ENCODE measurements at places on chromosomes 7 and 10. TPM values are rescaled to one million over a fixed set of nuclear protein-coding genes. Genes with fewer than 3 reads are reported as not detected.
A peak's percentile ranks its signal among the peaks of the same experiment; 100 is the strongest.

Gene HMX2
- polyA plus RNA-seq: 1.6 TPM

Gene ZFAND4
- polyA plus RNA-seq: 14.3 TPM

Gene SLC16A9
- 43.8 TPM for polyA plus RNA-seq

Gene CCDC7
- polyA plus RNA-seq: 3.8 TPM

Gene NME8
- 0.11 TPM for polyA plus RNA-seq

Gene UNCX
- 13.5 TPM for polyA plus RNA-seq

Gene NAT16
- not detected for polyA plus RNA-seq

Gene SOSTDC1
- polyA plus RNA-seq: 42.7 TPM

Gene TLL2
- polyA plus RNA-seq: 1.1 TPM

Gene C1QL3
- polyA plus RNA-seq: 2.0 TPM

GRCh38 chr7:28723336-28723735, 234.8 kb downstream of the TRIL start:
- DNase-seq: no peak

DNA sequence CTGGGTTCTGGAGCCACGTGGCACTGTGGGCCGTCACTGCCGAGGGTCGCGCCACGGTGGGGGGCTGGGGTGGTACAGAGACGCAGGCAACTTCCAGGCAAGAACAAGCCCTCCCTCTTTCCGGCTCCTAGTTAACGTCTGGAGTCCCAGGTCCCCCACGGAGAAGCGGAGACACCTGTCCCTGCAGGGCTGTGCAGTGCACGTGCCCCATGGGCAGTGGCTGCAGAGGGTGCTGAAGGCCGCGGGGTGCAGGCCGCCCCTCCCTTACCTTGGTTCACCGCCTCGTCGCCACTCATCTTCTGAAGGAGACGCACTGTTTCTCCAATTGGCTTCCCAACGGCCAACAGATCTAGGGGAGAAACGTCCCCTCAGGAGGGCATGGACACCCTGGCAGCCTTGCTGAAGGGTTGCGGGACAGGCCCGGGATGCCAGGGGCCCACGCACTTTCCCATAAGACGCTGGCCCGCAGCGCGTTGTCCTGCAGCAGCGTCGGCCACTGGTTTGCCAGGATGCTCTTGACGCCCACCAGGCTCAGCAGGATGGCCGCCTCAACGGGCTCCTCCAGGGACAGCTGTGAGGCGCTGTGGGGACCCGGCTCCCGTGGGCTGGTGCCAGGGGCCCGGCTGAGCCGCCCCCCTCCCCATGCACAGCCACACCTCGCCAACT, 24.3 kb upstream of the NKX6-2 start:
- DNase-seq: no peak

DNA sequence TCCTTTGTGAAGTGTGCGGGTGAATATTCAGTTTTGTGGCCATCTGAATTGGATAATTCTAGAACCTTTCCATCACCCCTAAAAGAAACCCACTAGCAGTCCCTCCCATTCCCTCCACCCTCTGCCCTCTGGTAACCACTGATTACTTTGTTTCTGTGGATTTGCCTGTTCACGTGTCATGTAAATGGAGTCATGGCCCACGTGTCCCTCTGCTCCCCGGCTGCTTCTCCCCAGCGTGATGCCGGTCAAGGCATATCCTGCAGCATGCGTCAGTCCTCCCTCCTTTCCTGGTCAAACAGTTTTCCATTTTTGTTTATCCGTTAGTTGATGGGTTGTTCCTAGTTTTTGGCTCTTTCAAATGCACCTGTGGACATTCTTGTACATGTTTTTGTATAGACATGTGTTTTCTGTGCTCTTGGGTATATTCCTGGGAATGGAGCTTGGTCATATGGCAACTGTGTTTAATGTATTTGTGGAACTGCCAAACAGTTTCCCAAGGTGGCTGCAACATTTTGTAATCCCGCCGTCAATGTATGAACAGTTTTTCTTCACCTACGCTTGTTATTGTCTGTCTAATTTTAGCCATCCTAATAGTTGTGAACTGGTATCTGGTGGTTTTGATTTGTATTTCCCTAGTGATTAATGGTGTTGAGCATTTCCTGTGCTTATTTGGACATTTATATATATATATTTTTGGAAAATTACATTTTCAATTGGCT, 22.4 kb downstream of the PPP2R2D start:
- DNase-seq: no peak

DNA sequence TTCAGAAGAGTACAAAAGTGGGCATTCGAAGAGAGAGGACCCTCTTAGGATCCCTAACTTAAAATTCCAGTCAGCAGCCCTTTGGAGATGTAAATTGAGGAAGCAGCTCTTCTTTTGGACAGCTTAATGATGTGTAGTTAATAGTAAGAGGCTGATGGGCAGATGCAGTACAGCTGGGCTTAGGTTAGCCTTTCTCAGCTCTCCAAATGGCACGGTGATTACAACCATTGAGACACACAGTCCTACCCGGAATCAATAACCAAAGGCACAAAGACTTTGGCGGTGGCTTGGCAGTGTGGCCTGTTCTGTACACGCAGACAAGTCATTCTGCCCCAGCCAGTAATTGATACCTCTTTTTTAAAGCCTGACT, 26.8 kb downstream of the GAD2 start:
- peak; percentile 41 for DNase-seq

- no peak for DNase-seq
These were observed 66.3 kb downstream of the CHST15 start for GRCh38 chr10:124027031-124027611.

DNA sequence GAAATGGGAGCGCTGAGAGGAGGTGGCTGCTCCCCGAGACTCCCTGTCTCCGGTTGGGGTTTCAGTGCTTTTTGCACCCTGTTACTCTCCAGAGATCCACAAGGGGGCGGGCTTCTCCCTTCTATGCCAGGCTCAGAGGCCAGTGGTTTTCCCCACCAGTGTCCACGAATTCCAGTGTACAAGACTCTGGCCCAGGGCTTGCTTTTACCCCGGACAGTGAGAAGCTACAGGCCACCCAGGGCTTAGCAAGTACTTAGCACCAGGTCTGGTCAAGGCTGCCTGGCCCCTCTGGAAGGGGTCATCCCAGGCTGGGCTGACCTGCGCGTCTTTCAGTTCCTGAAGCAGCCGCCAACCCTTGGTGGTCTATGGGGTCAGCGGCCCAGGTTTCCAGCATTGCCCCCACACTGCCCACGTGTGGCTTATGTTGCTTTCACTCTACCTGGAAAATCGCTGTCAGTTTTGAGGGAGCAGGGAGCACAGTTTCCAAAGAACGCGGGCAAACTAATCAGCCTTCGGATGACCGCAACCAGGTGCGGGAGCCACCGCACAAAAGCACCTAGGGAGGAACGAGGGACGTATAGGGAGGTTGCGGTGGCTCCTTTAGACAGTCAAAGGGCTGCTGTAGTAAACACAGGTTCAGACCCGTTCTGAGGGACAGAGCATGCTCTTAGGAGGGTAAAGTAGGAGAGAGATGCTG, 6.8 kb downstream of the CYP26A1 start:
- DNase-seq: no peak

GRCh38 chr7:748446-748845, 21.4 kb upstream of the PRKAR1B start:
- DNase-seq: no peak

DNA sequence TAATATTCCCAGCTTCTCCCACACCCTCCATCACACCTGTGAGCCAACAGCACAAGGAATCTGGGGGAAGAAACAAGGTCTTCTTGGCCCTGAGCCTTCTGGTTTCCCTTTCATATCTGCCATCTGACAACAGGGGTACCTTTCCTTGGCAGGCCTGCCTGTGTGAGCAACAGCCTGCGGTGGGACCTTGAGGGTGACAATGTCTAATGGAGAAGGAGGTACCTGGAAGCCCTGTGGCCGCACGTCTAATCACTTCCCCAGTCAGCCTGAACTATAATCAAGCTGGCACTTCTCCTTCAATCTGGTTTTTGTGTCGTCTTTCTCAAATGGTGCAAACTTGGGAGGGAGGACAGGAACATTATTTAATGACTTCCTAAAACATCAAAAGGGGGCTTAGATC, 41.2 kb downstream of the NRCAM start:
- DNase-seq: no peak

- no peak for DNase-seq
These were observed 80.4 kb downstream of the PPP1R3C start for GRCh38 chr10:91552274-91553095.

DNA sequence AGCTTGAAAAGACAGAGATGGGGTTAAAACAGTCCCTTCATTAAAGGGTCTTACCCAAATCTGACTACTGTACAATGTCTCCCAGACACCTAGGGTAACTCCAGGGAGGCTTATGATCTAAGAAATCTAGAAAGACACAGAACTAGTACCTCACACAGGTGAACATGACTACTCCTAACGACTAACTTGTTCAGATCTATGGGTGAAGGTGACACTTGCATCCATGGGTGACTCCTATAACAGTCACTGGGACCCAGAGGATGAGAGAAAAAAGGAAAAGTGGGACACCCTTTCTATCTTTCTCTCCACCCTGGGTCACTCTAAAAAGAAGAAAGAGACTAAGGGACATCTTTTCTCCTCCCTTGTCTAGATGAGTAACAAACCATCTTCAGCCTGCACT, 19.2 kb downstream of the AKR1C8 start:
- no peak for DNase-seq

GRCh38 chr7:82081644-82082224, 311.9 kb upstream of the HGF start:
- no peak for DNase-seq

DNA sequence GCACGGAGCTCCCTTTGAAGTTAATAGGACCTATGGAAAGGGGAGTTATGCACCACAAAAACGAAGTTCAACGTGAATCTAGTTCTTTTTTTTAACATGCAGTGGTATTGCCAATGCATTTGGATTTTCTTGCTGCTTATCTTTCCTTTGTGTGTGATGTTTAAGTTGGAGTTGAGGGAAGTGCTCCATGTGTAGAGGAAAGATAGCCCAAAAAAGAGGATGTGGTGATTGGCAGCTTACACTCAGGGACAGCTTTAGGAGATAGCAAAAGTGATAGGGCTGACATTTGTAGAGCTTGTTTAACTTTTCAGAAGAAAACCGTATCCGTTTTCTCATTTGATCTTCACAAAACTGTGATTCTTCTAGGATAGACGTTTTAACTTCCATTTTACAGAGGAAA, 101.3 kb downstream of the MDFIC start:
- no peak for DNase-seq

DNA sequence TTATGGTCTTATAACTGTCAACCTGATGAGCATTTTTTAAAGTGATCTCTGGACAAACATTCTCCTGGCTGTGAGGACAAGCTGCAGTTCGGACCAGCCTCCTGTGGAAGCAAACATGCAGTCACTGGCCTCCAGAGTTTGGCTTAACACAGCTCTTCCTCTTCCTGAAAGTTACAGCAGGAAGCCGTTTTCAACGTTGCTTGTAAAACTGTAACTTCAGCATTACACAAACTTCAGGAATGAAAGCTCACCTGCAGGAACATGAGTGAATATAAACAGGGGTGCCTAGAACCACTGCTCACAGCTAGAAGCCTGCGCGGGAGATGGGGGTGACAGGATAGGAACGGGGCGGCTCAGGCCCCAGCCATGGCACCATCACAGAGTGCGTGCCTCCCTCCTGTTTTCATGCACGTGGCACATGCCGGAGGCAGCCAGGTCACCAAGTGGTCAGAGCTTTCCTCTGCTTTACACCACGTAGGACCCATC, 292.9 kb upstream of the PITRM1 start:
- no peak for DNase-seq

- DNase-seq: no peak
These were observed 189.8 kb upstream of the SEMA3A start for GRCh38 chr7:84384417-84384816.

DNA sequence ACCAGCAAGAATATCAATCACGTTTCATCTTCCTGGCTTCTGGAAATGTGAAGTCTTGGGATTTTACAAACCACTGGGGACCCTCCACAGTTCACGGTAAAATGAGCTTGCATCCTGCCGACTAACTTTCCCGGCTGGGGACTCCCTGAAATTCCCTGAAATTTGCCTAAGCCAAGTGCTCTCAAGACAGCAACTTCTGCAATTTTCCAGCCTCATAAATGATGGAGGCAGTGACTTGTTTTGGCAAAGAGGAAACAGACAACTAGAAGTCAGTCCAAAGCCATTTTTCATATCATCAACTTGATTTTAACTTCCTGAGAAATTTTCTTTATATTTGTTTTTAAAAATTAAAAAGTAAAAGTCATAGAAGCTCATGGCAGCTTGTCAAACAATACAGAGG, 212.3 kb downstream of the FANK1 start:
- DNase-seq: no peak

GRCh38 chr10:131946321-131946751, 35.4 kb downstream of the BNIP3 start:
- no peak for DNase-seq

DNA sequence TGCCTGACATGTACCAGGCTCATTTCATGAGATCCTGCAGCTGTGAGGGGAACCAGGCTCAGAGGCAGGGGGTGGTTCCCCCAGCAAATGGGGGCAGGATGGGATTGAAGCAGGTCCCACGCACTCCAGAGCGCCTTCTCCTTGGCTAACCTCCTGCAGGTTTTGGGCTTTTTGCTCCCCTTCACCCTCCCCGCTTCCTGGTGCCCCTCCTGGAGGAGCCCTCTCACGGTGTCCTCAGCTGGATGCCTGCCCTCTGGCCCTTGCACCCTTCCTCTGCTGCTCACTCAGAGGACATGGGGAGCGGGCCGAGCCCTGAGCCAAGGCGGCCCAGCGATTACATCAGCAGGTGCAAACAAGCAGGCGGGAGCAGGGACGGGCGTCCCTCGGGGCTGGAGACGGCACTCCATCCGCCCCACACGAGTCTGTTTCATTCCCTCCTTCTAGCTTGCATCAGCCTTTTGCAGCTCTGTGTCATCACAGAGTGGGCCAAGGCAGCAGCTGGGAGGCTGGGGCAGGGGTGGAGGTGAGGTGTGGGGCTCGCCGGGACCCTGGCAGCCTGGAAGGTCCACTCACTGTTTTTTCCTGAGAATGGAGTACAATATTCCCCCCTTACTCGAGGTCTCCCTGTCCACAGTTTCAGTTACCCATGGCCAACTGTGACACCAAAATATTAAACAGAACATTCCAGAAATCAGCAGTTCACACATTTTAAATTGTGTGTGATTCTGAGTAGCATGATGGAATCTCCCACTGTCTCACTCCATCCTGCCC, 52.7 kb upstream of the SLC29A3 start:
- no peak for DNase-seq

- no peak for DNase-seq
These were observed 303.6 kb downstream of the FGFR2 start for GRCh38 chr10:121294630-121295029.

DNA sequence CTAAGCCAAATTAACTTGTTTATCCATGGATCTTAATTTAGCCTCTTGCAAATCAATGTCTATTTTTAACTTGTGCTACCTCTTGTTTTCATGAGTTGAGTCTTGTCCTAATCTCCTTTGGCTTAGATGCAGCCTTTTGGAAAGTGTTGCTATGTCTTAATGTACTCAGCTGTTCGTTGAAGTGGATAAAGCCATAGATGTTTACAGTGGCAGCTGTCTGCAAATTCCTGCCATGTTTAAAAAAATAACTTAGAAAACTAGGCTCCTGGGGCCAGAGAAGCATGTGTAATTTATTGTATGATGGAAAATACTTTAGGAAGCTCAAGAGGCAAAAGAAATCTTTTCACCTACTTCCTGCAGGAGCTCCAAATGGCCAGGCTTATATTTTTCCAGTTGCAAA, 253.1 kb upstream of the RHOBTB1 start:
- DNase-seq: peak; percentile 56

Data from renal pelvis (tissue), 12 donors.